ENCODE measurements at places on chromosomes 7 and 10. TPM values are rescaled to one million over a fixed set of nuclear protein-coding genes. Genes with fewer than 3 reads are reported as not detected.

The ZDHHC6 gene
- total RNA-seq: 26.3 TPM

The SNX13 gene
- 54.5 TPM for total RNA-seq

The STEAP4 gene
- not detected for total RNA-seq

The CPN1 gene
- total RNA-seq: not detected

The LDB3 gene
- total RNA-seq: 0.45 TPM

The RAMP3 gene
- total RNA-seq: not detected
